ENCODE measurements at places on chromosomes 7 and 10.

GRCh38 chr7:106891548-106892410, 26.7 kb downstream of the PIK3CG start:
- no peak for DNase-seq

DNA sequence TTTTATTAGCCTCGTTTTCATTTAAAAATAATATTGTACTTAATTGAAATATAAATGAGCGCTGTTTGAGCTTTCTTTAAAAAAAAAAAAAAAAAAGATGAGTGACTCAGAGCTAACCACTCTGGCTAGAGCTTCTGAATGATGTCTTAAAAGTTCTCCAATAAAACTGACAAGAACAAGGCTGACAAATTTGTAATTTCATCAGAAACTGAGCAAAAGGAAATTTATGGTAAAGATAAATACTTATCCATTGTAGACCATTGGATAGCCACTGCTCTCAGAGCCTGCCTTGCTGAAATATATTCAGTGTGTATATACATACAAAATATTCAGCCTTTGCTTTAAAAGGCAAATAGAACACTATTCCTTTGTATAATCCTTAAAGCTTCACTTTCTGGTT, 91.2 kb upstream of the OIT3 start:
- DNase-seq = no peak

GRCh38 chr10:132447446-132448247, 50.6 kb downstream of the PWWP2B start:
- DNase-seq = peak; percentile 72

DNA sequence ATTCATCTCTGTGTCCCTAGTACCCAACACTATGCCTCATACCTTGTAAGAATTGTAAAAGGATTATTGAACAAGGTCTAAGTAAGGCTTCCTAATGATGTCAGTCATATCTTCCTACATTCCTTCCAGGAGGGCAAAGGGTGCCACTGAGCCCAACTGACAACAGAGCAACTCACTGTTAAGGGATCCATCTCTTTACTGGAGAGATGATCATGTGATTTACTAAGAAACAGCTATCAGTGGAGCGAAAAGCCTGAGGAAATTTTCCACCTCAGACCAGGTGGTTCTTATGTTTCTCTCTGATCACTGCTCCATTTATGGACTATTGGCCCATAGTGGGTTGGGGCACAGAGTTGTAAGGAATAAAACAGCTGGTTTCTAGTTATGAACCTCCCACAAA, 38.9 kb upstream of the CNNM1 start:
- no peak for DNase-seq

DNA sequence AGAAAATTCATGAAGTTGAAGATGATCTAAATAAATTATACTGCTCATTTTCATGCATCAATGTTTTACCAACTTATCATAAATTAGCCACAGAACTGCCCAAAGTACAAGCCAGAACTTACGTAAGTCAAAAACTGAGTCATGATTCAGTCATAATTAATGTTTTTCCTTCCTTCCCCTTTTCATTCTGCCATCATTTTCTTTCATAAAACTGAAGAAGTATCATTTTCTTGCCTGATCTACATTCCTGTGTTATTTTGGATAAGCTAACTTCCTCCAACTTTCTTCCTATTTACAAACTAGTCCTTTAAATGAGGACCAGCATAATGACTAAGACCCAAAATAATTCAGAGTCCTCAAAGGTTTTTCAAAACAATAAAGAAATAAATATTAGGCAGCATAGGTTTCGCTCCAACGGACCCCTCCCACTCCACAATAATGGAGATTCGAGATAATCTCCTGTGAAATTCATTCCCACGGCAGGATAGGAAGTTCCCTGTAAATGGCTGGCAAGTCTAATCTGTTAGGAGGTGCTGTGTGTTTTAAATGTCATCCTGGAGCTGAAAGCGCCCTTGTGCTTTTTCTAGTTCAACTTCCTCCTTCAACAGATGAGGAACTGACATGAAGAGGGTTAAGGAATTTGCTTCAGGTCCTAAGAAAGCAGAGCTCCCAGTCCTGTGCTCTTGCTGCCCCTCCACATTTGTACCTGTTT, 218.9 kb downstream of the DOCK4 start:
- DNase-seq = peak; percentile 18

All from renal cortical epithelial cell (primary cell).